Activated CD4-positive, alpha-beta T cell treated with anti-CD3 and anti-CD28 coated beads, Interleukin-2, amount 10 ng/mL, durations not matched to agents 7 days and 5 days (primary cell): ENCODE measurements at places on chromosomes 4 and X.

DNA sequence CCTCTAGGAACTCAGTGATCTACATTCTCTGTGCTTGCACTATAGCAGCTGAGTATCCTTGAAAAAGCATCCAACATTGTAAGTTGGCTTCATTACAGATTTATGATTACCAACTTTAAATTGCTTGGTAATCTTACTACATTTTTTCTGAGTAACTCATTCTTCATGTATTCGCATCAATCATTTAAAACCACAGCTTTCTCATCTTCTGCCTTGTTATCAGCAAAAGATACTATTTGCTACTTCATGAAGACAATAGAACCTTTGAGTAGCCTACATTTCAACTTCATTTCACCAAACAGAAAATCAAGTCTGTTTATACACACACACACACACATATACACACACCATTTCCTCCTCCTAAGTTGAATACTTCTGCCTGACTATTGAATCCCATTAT, 6.2 kb upstream of the DCAF8L2 start:
- no peak for DNase-seq

- DNase-seq = peak; percentile 37
Observed at GRCh38 chrX:41332408-41333002, 1.5 kb upstream of the DDX3X start.

DNA sequence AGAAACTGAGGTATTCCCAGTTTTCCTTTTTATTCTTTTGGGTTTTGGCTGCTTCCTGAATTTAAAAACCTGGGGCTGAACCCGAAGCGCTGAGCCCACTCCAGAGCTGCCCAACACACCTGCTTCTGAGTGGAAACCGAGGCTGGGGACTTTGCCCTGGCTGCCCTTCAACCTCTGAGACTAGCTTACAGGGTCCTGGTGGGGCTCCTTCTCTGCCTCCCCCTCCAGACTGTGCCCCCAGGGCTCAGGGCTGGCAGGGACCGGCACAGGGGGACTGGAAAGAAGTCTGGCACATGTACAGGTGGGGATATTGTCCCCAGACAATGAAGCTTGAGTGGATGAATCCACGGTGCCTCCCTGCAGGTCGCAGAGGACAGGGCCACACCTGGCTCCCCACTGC, 240.4 kb upstream of the PSAPL1 start:
- no peak for DNase-seq

DNA sequence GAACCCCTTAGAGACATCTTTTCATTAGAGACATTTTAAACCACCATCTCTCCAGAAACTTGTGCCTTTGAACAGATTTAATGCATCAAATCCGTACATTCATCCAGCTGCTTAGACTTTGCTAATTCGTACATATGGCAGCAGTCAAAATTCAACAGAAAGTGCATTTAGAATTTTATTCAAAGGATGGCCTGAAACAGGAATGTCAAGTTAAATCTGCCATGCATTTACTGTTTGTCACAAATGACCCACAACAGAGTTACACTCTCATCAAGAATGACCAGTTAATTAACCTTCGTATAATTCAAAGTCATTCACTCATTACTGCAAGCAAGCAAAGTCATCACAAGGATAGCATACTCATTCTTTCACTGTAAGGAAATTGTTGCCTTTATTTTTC, 284.3 kb downstream of the SLC7A11 start:
- DNase-seq = no peak

DNA sequence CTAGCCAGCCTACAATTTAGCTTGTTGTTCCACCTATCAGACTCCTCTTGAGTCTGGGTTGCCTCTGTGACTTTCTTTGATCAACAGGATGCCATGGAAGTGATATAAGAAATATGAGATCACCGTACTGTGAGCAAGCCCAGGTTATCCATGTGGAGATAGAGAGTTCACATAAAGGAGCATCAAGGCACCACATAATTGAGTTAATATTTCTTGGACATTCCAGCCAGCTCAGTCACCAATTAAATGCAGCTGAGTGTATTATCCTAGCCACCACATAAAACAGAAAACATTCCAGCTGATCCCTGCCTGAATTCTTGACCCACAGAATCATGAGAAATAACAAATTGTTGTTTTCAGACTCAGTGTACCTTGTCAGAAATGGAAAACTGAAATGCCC, 253.6 kb downstream of the PPP1R2C start:
- no peak for DNase-seq

- peak; percentile 26 for DNase-seq
Observed at GRCh38 chr4:86497980-86498862, 95.9 kb upstream of the PTPN13 start.

GRCh38 chr4:149999485-150000074, 78.7 kb upstream of the DCLK2 start:
- DNase-seq = peak; percentile 12

- no peak for DNase-seq
Observed at GRCh38 chr4:146155152-146155724, 20.3 kb upstream of the LSM6 start.

GRCh38 chrX:154136627-154137161, 7.3 kb upstream of the OPN1LW start:
- peak; percentile 62 for DNase-seq

GRCh38 chr4:181502611-181503010, 740.6 kb upstream of the TENM3 start:
- DNase-seq = no peak

- no peak for DNase-seq
Observed at GRCh38 chrX:3346501-3347259, at the start of gene MXRA5. Gene MXRA5 (minus strand): TSS chrX:3346652. CDS start chrX:3343833, 2,819 bp downstream.

DNA sequence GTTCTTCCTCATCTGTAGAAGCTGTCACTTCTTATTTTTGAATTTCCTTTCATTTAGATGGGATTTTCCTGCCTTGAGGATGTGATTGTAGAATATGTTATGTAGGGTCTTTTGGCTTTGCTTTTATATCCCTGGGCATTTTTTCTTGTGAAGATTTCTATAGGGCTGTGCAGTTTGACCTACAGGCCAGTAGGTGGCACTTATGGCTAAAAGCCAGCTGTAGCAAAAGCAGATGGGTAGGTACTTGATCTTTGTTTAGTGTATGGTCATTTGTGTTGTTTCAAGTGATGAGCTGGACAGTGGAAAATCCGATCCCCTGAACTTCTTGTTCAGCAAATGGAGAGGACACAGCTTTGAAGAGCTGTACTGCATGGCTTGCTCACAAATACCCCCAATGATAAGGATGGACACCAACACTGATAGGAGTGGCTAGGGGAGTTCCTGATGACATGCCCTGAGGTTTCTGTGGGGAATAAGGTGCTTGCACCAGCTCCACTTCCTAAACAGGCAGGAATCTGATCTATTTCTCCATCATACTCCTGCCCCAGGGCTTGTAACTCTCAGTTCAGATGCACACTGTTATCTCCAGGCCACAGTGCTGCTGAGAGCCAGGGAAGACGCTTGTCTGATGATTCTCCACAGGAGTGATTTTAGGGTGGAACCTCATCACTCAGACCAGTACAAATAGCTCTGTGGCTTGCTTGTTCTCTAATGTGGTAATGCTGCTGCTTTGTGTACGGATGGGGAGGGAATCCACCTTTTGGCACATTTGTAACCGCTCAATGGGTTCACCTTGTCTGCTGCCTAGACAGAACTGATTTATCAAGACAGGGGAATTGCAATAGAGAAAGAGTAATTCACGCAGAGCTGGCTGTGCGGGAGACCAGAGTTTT, 417.1 kb upstream of the MAGEB16 start:
- DNase-seq = no peak

GRCh38 chr4:16591272-16591826, 307.1 kb downstream of the LDB2 start:
- no peak for DNase-seq

DNA sequence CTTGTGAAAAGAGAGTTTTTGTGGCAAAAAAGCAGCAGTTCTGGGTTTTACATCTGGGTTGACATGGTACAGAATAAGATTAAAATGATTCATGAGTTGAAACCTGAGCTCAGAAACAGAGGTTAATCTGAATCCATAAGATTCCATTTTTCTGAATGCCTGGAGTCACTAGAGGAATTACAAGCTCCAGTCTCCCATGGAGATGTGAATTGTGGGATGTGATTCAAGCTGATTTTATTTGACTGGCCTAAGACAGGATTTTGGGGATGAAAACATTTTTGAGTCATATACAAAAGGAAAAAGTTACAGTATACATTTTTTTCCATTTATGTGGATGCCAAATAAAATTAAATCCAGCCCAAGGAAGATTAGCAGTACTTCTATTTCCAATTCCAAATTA, 161.1 kb downstream of the RBM46 start:
- DNase-seq = no peak

GRCh38 chrX:129634541-129634940, 20.2 kb downstream of the APLN start:
- DNase-seq = no peak

DNA sequence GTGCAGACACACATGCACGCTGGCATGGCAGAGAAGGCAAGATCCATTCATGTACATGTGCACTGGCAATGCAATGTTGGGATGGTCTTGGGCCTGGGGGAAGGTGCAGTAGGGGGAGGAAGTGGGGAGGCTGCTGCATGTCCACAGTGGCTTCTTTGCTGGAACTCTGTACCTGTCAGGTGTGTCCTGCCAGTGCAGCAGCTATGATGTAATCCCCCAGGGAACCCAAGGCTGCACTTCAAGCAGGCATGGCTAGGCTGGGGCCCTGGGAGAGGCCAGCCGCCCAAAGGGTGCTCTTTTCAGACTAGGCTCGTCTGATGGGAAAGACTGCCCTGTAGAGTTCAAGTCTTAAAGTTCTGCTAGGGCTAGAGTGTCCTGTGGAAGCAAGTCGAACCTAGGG, 1304.0 kb downstream of the FAM133A start:
- DNase-seq = no peak

DNA sequence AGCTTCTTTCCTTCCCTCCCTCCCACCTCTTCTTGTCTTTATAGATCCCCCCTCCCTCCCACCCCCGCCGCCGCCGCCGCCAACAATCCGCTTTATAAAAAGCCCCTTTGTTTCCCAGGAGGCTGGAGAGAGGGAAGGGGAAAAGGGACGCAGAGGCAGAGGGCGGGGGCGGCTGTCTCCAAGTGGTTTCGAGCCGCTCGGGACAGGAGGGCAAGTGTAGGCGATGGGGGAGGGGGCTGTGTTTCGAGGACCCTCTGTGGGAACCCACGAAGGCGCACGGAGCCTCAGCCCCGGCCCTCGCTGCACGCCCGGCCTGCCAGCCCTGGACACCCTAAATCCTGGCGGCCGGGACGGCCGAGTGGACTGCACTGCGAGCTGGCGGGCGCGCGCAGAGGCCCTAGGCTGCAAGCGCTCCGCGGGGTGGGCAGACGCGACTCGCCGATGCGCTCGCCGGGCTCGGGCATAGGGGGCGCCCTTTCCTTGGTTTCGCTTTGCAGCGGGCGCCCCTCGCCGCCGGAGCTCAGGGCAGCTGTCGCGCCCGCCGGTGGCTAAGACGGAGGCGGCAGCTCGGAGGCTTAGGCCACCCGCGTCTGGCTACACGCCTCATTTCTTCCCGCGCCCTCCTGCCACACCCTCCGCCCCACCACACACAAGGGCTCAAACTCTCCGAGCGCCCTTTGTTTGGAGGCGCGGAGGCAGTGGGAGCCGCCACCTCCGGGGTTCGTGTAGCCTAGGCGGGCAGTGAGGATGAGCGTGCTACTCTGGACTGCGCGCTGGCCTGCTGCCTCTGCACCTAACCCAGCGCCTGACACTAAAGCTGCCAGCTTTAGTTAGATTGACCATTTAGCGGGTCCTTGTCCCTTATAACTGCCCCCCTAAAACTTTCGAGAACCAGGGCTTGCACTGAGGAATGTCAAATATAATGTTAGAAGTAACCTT, 2.2 kb downstream of the MAMLD1 start:
- peak; percentile 68 for DNase-seq

- DNase-seq = no peak
Observed at GRCh38 chrX:67697452-67697851, 153.6 kb downstream of the AR start.

GRCh38 chr4:140326395-140326993, 47.0 kb upstream of the SCOC start:
- no peak for DNase-seq

- DNase-seq = no peak
Observed at GRCh38 chrX:20060961-20061748, 55.6 kb downstream of the MAP7D2 start.

GRCh38 chr4:138192113-138192512, 50.0 kb downstream of the SLC7A11 start:
- no peak for DNase-seq

GRCh38 chr4:147285751-147286150, 195.1 kb upstream of the EDNRA start:
- DNase-seq = no peak

DNA sequence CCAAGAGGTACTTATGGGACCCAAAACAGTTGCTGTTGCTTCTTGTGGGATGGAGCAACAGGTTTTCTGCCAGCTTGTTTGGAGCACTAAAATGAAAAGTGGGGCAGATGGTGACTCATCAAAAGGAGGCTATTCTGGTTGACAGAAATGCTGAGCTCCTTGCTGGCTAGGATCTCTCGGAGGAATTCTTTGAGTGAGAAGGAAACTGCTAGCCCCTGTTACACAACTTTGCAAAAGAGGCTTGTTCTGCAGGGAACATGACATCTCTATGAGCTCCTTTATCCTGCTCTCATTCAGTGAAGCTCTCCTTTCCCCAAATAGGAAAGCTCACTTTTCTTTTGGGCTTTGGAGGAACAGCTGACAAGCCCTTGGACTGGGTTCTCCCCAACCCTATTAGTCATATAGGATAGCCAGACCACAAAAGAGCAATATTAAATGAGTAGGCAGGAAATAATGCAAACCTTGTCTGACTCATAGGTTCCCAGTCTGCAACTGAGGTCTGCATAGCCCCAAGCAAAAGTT, 108.3 kb downstream of the CDS1 start:
- no peak for DNase-seq

DNA sequence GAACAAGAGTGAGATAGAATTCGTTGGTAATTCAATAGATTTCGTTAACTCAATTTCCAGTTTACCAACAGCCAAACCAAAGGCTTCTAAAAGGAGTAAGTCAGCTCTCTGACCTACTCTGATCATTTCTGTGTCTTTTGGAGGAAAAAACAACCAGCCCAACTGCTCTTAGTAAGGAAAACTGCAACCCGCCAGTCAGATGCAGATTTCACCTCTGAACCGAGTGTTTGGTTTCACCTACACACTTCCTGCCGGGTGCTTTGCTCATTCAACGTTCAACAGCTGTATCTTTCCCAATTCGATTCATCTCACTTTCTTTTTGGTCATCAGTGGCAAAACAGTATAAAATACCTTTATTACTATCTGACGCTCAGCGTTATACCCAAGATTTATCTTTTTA, 24.5 kb downstream of the TMSB4X start:
- peak; percentile 55 for DNase-seq

DNA sequence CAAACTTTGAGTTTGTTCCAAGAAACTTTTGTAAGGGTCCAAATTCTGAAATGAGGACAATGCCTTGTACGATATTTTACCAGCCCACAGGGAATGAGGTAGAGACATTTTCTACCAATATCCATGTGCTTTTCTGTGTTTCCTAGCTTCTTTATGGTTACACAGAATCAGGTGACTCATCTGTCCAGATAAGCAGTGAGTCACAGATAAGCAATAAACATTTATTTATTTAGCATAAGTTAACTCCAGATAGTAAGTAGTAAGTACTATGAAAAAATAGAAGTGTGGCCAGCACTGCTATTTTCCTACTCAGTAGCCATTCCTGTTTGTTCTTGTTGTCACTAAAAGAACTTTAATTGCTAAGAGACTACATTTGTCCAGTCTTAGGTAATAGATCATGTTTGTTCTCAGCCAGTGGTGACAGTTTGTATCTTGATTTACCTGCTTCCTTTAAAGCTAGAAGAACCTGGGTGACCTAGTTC, 7.4 kb downstream of the AFF1 start:
- DNase-seq = no peak
